ENCODE measurements at places on chromosomes 12 and 14.

- DNase-seq, result no peak
These were observed 340.7 kb downstream of the DPF3 start for GRCh38 chr14:72553161-72553560.

- DNase-seq, result no peak
These were observed 31.7 kb upstream of the APPL2 start for GRCh38 chr12:105267711-105268110.

GRCh38 chr12:50112456-50113218 is 601 bp downstream of the COX14 start:
- DNase-seq, result no peak

DNA sequence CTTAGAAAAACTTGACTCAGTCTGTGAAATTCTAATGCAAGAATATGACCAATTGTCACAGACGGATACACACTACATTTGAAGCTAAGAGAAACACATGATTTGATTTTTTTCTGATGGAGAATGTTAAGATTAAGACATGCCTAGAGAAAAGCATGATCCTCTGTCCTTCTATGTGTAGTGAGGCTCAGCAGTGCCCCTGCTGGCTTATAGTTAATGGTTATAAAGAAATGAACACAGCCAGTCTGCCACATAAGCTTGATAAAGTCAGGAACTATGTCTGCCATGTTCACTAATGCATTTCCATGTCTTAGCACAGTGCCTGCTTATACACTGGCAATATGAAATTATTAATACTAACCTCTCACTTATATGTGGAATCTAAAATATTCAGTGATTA is 168.1 kb upstream of the DAAM1 start:
- DNase-seq, result no peak

DNA sequence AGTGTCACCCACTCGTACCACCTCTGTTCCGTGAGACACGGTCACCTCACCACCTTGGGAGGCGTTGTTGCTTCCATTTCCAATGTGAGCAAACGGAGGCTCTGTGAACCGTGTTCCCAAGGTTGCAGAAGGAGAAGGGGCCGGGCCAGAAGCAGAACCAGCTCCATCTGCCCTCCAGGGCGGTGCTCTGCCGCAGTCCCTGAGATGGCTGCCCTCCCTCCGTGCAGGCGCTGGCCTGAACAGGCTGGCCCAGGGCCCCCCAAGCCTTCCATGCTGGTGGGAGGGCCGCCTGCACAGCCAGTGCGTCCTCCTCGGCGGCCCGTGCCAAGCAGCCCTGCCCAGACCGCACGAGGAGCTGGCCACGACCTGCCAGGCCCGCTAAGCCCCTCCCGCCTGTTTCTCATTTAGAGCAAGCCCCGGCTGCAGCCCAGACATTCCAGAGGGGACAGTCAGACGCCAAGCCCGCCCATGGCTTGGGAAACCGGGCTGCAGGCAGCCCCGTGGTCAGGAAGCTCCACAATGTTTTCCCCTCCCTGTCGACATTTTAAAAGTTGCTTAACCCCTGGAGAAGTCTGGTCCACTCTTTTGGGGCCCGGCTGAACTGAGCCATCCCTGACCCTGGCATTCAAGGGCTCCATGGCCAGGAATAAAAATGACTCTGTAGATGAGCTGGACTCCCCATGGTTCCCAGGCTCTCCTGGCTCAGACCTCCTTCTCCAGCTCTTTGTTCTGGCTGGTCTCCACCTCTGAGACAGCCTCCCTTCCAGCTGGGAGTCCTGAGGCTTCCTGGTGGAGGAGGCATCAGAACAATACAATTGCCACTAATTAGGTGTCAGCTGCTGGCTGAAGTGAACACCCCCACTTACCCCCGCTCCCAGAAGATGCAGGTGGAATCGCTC is 236.0 kb downstream of the BCL11B start:
- DNase-seq, result no peak

- DNase-seq, result no peak
These were observed 424.2 kb downstream of the ETNK1 start for GRCh38 chr12:23049180-23049579.

All from CD4-positive, alpha-beta T cell treated with Interleukin-15 for 4 hours (primary cell).